ENCODE measurements at places on chromosomes 2 and 18.

GRCh38 chr18:49368161-49368875 lies 92.1 kb downstream of the DYM start:
- no peak for DNase-seq

GRCh38 chr18:76361219-76361618 lies 133.8 kb downstream of the ZNF516 start:
- DNase-seq, result no peak

DNA sequence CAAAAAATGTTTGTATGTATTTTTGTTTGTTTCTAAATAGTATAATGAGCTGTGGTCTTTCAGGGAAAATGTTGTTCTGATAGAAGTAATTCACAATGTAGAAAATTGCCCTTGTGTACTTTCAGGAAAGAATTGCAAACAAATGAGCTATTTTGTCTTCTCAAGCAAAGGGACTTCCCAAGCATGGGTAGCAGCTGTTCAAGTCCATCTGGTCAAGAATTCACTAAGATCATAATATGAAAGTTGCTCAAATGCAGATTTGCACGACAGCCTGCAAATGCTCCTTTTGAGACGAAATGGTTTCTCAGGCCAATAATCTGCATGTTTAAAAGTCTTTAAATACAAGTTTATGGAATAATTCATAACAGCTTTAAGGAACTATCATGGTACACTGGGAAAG lies 51.9 kb upstream of the HNMT start:
- no peak for DNase-seq

- DNase-seq, result peak; percentile 72
These were observed 776 bp upstream of the KLF7 start for GRCh38 chr2:207166349-207167098.

- no peak for DNase-seq
These were observed 312.4 kb downstream of the DCC start for GRCh38 chr18:52652391-52652790.

- no peak for DNase-seq
These were observed 91.7 kb upstream of the LRRTM1 start for GRCh38 chr2:80396276-80396675.

GRCh38 chr2:219142329-219142728 lies 18.3 kb downstream of the NHEJ1 start:
- DNase-seq, result no peak

- DNase-seq, result no peak
These were observed 45.5 kb downstream of the KIF5C start for GRCh38 chr2:148920559-148920958.

GRCh38 chr2:66507673-66508201 lies 72.8 kb downstream of the MEIS1 start:
- DNase-seq, result no peak

DNA sequence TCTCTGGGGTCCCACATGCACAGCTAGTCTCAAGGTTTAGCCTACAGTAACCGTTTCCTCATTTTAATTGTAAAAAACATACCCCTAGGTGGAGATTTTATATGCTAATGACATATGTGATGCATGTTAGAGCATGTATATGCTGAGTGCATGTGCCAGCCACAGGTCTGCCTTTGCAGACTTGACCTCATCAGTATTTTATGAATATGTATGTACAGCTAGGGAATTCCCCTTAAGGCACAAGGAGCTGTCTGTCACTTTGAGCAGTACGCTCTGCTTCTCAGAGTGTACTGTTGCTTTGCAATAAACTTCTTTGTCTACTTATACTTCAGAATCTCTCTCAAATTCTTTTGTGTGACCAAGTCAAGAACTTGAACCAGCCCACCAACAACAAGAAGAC lies 131.2 kb upstream of the ERBB4 start:
- DNase-seq, result no peak

DNA sequence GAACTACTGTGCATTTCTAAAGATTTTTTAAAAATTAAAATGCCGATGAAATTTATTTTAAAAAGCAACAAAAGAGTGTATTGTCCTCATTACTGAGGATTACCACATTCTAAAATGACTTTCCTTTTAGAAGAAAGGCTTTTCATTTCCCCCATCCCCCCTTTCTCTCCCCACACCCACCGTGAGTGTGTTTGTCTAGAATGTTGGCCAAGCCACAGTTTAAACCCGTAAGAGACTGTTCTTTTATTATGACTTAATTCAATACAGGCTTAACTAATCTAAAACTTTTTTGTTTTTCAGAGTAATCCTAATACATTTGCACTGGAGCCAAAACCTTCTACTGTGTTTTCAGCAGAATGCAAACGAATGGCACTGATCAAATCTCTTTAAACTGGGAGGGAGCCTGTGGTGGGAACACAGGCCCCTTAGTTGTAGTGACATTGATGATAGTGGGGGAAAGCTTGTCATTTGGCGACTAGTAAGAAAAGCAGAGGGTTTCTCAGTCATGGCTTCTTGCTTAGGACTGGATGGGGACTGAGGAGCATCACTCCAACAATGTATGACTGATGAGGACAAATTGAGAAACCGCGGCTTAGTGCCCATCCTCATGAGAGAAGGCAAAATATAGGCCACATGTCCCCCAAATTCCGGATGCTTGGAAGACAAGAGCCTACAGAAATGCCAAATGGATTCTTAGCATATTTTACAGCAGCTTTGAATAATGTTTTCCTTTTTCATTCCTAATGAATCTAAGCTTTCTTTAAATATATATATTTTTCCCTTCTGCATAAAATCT lies 154.0 kb upstream of the SMIM21 start:
- no peak for DNase-seq

DNA sequence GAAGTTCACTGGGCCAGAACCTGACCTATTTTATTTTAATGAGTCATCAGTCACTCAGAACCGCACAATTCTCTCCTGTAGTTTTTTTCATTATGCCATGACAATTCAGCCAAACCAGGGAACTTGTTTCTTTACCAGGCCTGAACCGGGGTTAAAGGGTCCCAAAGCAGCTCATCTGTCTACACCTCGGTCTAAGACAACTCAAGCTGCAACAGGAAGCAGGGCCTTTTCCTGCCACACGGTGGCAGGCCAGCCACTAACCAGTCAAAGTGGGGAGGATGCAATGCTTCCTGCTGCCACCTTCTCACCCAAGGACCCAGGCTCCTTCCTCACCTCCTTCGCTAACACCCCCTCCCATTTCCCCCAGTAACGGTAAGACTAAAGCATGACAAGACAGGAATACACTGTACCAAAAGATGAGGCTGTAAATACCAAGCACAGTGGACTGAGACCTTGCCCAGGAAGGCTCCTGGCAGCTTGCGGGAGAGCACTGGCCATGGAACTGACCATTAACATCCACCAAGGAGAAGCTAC lies 56.7 kb upstream of the ACKR3 start:
- peak; percentile 68 for DNase-seq

GRCh38 chr2:122255924-122256323 lies 500.5 kb downstream of the TSN start:
- no peak for DNase-seq

- no peak for DNase-seq
These were observed 75.9 kb upstream of the LCLAT1 start for GRCh38 chr2:30371028-30371689.

DNA sequence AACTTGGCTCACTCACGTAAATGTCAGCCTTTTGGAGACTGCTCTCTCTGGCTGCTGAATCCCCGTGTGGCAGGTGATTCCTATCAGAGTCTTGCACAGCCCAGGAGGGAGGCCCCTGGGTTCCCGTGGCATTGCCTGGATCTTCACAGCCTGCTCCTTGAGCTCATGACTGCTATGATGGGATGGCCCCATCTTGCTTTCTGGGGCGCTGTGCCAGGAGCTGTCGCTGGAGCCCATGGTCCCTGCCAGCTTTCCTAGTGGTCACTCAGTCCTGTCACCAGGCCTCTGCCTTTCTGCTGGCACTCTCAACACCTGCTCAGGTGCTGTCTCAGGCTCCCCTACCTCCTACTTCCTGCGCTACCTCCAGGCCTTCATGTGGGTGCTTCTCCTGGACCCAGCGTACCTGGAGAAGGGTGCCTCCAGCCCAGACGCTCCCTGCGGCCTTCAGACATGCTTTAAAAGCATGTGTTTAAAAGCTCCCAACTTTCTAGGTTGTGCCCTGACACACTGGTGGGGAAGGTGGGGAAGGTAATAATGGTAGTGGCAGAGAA lies 110.1 kb downstream of the MCFD2 start:
- no peak for DNase-seq

GRCh38 chr2:186919296-186919695 lies 70.3 kb upstream of the ZSWIM2 start:
- no peak for DNase-seq

GRCh38 chr2:69668598-69668997 lies 25.1 kb upstream of the AAK1 start:
- DNase-seq, result no peak

- DNase-seq, result no peak
These were observed 58.7 kb downstream of the SLC25A12 start for GRCh38 chr2:171835386-171835785.

- no peak for DNase-seq
These were observed 158.6 kb downstream of the SMAD7 start for GRCh38 chr18:48792141-48792540.

GRCh38 chr2:84674099-84674498 lies 157.8 kb downstream of the DNAH6 start:
- DNase-seq, result no peak

- DNase-seq, result no peak
These were observed 10.7 kb downstream of the KCNJ3 start for GRCh38 chr2:154709215-154709614.

DNA sequence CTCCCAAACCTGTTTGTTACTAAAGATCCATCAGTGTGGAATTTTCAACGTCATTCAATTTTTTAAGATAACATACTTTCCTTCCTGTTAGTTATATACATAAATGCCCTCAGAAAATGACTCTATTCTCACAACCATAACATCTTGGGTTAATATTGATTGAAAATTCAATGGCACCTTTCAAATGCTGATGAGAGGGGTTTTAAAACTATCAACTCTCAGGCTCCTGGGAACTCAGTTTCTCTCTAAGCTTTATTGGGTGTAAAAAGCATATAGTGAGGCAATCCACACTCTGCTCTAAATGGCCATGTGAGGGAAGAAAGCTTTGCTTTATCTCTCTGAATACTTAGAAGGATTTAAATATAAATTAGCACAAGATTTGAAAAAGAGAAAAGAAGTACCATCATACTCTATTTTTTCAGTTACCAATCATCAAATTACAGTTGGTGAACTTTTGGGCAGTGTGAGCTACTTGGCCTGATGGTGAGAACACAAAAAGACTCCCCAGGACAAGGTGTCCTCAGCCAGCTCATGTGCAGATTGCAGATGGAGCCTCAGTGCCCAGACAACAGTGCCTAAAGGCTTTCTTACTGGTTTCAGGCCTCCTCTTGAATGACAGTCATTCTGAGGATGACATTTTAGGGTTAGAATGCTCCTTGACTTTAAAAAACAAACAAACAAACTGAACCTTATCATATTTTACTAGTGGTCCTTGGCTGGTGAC lies 24.6 kb upstream of the CERS6 start:
- no peak for DNase-seq

- no peak for DNase-seq
These were observed 424.4 kb upstream of the ID2 start for GRCh38 chr2:8257502-8257901.

DNA sequence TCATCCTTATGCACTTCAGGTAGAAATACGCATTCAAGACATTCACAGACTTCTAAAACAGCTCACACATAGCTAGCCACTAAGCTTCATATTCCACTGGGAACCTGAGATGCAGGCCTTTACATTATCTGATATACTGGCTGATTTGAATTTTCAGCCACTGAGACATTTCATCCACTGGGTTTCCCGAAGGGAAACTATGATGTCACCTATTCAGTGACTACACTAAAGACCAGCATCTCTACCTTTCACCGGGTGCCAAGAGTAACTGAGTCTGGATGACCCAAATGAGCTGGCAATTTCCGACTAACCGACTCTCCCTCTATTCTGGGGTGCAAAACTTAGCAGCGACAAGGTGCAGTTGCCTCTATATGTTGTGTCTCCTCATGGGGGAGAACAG lies 31.8 kb upstream of the SP140L start:
- DNase-seq, result no peak

GRCh38 chr2:38602136-38602731 lies 494 bp downstream of the HNRNPLL start:
- peak; percentile 59 for DNase-seq

GRCh38 chr2:204869132-204869823 lies 324.0 kb downstream of the PARD3B start:
- no peak for DNase-seq

GRCh38 chr2:141162314-141162713 lies 968.5 kb downstream of the LRP1B start:
- no peak for DNase-seq

DNA sequence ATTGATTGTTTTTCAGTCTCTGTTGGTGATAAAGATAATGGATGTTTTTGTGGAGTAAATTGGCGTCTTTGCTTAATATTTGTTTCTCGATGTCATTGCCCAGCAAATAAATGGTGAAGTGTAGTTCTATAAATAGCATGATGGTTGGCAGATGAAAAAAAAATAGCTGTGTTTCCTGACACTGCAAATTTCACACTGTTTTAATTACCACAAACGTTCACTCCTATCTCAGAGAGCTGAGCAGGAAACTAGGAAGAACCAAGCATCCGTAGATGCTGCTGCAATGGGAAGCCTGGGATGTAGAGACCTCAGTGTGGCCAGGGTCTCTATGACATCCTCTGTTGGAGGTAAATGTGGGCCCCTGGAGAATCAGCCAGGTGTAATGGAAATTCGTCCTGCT lies 183.2 kb downstream of the CYRIA start:
- no peak for DNase-seq

GRCh38 chr2:183291436-183291835 lies 167.2 kb downstream of the NUP35 start:
- DNase-seq, result no peak

DNA sequence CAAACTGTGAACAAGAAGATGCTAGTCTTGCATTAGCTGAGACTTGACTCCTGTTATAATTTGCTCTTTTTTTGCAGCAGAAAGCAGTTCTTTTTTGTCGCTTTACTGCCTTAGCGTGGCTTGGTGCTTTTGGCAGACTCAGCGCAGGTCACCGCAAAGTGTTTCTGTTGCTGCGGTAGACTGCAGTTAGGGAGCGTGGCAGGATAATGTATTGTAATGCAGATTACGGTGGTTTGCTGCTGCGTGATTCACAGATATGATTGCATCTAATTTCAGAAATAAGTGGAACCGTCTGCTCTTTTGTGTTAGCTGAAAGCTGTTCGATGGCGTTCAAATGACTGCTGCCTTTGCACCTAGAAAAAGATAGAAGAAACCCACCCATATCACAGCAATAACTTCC lies 131.6 kb upstream of the SATB2 start:
- no peak for DNase-seq

GRCh38 chr2:212173756-212174510 lies 364.7 kb downstream of the ERBB4 start:
- no peak for DNase-seq

DNA sequence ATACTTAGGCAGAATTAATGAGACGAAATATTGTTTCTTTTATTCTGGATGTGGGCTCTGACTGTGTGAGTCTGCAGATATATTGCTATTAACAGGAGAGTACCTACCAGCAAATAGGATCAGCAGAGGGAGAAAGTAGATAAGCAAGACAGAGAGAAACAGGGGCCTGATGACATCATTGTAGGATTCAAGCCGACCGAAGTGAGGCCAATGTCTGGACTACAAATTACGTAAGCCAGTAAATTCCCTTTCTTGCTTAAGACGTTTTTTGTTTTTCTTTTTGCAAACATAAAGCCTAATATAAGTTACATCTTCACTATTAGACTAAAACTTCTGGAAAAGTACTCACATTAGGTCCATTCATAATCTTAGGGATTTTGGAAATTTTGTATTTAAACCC lies 21.4 kb upstream of the PTPRM start:
- no peak for DNase-seq
